Activated naive CD4-positive, alpha-beta T cell (primary cell): ENCODE measurements at places on chromosomes 7 and 10.

GRCh38 chr7:36763132-36763816, 39.0 kb upstream of the AOAH start:
- DNase-seq = no peak

GRCh38 chr7:28845106-28845505, 113.0 kb downstream of the TRIL start:
- no peak for DNase-seq

DNA sequence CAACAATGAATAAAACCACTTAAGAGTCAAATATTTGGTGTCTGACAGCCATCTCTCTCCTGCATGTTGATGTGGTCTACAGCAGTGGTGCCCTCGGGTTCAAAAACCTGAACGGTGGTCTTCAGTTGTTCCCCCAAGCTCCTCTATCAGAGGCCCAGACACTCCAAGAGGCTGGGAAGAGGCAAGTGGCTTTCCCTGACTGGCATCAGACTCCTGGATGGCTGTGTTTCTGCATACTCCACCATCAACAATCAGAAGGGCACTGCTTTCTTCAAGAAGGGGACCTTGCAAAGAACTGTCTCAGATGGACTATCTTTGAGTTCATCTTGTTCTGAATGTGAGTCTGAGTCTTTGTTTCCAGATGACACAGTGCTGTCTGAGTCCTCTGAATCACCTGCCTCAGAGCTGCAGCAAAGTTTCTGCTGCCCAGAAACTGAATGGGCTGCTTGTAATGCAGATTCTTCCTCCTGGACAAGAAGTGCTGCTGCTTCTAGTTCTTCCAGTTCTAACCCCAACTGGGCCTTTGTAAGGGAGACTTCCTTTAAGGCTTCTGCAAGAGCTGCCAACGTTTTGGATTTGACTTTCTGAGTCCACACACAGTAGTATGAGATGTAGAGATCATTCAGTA, 5.9 kb upstream of the SGMS1 start:
- DNase-seq = no peak

DNA sequence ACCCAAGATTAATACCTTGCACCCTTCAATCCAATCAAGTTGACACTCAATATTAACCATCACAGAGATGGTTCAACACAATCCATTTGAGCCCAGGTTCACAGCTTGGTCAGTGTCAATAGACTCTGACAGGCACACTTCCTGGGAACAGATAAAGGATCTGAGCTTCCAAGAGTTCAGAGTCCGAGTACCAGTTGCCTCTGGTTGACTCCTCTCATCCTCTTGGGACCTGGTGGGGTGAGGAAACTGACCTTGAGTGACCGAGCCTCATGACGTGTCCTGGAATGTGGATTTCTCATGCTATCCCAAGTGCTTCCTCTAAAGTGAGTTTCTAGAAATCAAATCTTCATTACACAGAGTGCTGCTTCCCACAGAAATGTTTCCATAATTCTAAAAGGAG, 162.0 kb downstream of the CYP26A1 start:
- DNase-seq = no peak
